ENCODE measurements at places on chromosomes 4 and X.

GRCh38 chr4:42816880-42817400 lies 75.6 kb upstream of the GRXCR1 start:
- no peak for ATAC-seq

DNA sequence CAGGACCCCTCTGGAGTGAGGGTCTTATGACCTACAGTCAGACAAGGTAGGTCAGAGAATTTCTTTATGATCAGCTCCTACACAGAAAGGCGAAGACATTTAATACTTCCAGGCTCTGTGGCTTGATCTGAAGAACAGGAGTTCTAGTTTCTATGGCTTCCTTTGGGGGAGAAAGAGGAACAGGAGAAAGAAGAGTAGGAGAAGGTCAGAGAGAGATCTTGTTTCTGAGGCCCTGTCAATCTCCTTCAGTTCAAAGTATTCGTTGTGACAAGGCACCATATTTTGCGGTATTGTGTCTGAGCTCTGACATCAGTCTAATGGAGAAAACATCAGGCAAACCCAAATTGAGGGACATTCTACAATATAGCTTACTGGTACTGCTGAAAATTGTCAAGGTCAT lies 16.7 kb downstream of the TMSB4X start:
- ATAC-seq: no peak

GRCh38 chr4:142347241-142347640 lies 498.9 kb downstream of the INPP4B start:
- no peak for ATAC-seq

GRCh38 chrX:28586981-28587551 lies at the start of gene IL1RAPL1:
Gene IL1RAPL1 (plus strand): TSS chrX:28587446.
- ATAC-seq: peak; percentile 78

- no peak for ATAC-seq
Measured at GRCh38 chrX:83892433-83892832, 31.5 kb downstream of the CYLC1 start.

DNA sequence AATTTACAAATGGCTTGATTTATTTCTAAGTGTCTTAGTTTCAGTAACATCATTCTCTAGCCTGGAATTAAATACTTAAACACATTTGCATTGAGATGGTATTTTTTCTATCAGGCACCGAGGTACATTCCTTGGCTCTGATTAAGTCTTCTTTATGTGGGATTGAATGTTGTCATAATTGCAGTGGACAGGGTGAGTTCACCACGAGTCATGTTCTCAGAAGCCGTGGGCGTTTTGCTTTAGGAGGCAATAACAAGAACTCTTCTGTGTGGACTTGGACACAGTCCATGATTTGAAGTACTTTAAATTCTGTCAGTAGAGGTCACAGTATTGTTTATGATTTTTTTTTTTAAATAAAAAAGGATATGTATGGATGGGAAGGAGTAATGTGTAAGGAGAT lies 57.1 kb upstream of the EFHC2 start:
- ATAC-seq: no peak

DNA sequence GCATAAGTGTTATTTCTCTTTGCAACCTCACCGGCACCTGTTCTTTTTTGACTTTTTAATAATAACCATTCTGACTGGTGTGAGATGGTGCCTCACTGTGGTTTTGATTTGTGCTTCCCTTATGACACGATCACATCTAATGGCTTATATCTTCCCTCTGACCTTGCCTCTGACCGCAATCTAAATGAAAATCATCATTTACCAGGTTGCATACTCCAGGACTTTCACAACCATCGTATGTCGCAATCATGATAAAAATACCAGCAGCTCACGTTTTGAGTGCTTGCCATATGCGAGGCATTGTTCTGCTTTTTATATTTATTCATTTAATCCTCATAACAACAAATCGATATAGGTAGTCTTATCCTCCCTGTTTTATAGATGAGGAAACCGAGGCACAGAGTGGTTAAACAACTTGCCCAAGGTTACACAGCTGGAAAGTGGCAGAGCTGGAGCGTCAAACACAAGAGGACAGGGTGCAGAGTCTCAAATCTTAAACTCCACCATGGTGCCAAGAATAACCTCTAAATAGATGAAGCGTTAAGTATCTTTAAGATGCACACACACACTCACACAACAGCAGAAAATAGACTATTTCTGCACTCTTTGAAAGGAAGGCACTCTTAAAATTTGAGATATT lies 102.2 kb downstream of the SEL1L3 start:
- no peak for ATAC-seq

DNA sequence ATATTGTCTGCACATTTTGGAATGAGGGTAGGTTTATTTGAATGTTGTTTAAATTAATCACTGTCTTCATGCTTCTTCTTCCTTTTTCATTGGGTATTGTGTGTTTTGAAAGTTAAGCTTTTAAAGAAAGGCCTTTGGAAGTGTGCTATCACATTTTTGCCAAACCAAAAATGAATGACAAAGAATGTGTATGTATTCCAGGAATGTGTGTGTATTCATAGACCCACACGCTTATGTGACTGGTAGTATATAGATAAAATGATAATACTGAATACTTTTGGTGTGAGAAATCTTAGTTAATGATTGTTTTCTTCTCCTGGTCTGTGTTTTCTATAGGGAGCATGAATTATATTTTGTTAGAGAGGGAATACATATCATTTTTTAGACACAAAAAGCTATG lies 404.4 kb downstream of the TLL1 start:
- ATAC-seq: no peak

- ATAC-seq: no peak
Measured at GRCh38 chr4:26590639-26591038, 6.8 kb downstream of the TBC1D19 start.

GRCh38 chrX:130083107-130083490 lies 27.2 kb downstream of the ELF4 start:
- ATAC-seq: no peak

GRCh38 chr4:182277377-182277776 lies 34.2 kb downstream of the TENM3 start:
- ATAC-seq: no peak

GRCh38 chr4:164381859-164382258 lies 372.1 kb upstream of the SMIM31 start:
- no peak for ATAC-seq

- no peak for ATAC-seq
Measured at GRCh38 chr4:99202536-99202935, 16.5 kb downstream of the ADH6 start.

DNA sequence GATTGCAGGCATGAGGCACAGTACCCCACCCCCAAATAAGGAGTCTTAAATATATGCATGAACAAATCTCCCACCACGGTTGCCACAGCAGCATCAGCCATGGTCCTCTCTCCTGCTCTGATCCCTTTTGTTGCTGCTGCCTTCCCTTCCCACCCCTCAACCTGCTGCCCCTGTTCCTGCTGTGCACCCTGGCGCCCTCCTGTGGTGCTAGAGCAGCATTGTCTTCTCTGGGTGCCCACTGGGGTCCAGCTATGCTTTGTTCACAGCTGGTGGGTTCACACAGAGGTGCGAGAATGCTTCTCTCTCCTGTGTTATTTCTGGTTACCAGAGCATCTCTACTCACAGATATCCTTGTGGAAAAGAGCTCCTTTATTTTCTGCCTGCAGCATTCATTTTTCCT lies 116.2 kb downstream of the GATB start:
- ATAC-seq: peak; percentile 58

- ATAC-seq: peak; percentile 91
Measured at GRCh38 chrX:70171624-70172023, 5.7 kb upstream of the DGAT2L6 start.

- peak; percentile 40 for ATAC-seq
Measured at GRCh38 chr4:148850257-148850995, 408.2 kb upstream of the NR3C2 start.

- ATAC-seq: peak; percentile 68
Measured at GRCh38 chr4:7596918-7597606, 162.3 kb upstream of the PSAPL1 start.

GRCh38 chr4:581181-581580 lies 5.1 kb upstream of the TMEM271 start:
- ATAC-seq: no peak

DNA sequence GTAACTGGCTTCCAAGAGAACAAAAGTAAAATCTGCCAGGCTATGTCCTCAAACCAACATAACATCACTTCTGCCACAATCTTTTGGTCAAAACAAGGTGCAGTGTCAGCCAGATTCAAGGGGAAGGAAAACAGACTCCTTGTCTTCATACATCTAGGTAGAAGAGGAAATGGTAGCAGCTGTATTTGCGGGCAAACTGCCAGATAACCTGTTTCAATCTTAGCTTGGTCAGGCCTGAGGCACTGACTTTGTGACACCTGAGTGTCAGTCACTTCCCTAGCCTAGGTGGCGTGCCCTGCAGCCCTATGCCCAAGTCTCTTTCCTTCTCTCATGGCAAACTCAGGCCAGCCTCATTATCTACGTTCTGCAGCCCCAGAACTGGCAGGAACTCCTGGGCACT lies 146.2 kb upstream of the JADE1 start:
- ATAC-seq: no peak

DNA sequence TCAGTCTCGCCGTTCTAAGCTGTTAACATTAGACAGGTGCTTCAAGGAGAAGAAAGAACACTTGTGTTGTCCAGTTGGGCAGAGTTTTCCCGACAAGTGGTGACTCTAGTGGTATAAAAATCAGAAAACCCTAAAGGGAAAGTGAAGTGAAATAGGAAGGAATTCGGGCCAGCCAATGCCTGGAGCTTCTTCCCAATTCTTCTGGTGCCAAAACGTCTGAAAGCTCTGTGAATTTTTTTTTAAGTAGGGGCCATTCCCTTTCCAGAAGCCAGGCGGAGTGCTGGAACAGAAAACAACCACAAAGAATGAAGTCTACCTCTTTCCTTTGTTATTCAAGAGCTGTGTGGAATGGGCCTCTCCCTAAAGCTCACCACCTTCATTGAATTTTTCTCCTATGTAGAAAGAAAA lies 43.1 kb upstream of the PPARGC1A start:
- ATAC-seq: peak; percentile 28

DNA sequence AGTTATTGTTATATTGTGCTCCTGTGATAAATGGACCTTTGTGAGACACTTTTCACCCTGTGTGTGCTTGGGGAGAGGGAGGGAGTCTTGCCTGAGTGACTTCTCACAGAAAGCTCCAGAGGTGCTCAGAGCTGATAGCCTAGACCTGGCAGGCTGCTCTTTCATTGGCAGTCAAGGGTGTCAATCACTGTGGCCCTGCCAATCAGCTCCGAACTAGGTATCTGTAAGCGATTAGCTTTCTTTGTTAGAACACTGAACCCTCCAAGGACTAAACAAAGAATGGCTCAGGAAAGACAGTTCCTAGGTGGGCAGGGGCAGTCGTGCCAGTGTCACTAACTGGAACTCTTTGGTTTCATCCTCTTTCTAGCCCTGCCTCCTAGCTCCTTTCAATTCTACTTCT lies 2.7 kb upstream of the NALF2 start:
- ATAC-seq: peak; percentile 67

- ATAC-seq: no peak
Measured at GRCh38 chr4:71634364-71634763, 149.5 kb downstream of the GC start.

DNA sequence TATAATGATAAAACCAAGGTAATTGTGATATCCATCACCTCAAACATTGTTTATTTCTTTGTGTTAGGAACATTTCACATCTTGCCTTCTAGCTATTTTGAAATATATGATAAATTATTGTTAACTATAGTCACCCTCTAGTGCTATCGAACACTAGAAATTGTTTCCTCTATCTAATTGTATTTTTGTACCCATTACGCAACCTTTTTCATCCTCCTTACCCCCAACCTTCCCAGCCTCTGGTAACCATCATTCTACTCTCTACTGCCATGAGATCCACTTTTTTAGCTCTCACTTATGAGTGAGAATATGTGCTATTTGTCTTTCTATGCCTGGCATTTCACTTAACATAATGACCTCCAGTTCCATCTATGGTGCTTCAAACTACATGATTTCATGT lies 3.9 kb upstream of the UBA6 start:
- ATAC-seq: no peak

- ATAC-seq: no peak
Measured at GRCh38 chr4:7766661-7767345, 172.9 kb downstream of the AFAP1 start.

DNA sequence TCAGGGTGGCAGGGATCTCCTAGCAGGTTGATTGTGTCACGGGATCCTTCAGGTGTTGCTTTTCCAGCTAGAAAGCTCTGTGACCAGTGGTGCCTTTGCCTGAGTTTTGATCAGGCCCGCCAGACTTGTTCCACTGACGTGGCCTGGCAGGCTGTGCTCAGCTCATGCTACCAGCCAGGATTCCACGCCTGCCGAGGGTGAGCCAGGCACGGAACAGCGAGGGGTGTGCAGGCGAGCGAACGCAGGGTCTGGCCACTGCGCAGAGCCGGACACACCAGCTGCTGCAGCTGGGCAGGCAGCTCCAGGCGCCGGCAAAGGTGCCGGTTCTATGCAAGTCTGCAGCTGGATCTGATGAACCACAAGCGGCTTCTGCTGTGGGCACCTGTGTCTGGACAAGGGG lies 17.1 kb upstream of the SAT1 start:
- no peak for ATAC-seq

DNA sequence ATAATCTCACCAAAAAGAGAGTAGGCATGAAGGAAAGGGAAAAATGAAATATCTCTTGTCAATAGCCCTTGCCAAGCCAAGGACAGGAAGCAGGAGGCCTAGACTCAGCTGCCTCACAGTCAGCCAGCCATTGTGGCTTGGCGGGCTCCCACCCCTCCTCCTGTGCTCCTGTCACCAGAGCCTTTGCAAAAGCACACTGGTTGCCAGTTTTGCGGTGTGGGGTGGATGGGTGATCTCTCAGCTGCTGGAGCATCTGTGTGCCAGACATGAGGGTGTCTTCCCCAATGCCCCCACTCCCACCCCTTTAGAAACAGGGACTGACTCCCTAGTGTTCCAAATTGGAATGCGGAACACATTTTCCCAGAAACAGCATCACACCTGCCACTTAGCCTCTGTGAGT lies 26.1 kb downstream of the ARHGEF6 start:
- ATAC-seq: peak; percentile 35

- ATAC-seq: no peak
Measured at GRCh38 chr4:33980361-33980760, 2264.0 kb downstream of the ARAP2 start.

DNA sequence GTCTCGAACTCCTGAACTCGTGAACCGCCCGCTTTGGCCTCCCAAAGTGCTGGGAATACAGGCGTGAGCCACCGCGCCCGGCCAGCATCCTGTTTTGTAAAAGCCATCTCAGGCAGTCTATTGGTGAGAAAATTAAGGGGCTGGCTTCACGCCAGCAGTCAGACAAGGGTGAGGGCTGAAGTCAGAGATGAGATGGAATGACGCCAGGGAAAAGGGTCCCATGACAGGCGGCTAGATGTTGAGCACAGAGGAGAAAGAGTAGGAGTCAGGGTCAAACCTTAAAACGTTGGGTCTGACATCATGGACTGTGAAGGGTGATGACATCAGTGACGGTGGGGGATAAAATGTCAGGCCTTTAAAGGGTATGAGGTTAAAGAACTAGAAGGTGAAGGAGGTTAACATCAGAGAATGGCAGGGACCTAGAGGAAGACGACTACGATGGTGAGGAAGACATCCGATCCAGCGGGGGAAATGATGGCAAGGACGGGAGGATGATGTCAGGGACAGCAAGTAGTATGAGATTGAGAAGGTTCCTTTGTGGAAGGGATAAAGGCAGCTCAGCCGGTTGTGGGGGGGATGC lies 504 bp upstream of the RBM3 start:
- peak; percentile 42 for ATAC-seq

Data from motor neuron (in vitro differentiated cells).